ENCODE measurements at places on chromosomes 12 and 14.

DNA sequence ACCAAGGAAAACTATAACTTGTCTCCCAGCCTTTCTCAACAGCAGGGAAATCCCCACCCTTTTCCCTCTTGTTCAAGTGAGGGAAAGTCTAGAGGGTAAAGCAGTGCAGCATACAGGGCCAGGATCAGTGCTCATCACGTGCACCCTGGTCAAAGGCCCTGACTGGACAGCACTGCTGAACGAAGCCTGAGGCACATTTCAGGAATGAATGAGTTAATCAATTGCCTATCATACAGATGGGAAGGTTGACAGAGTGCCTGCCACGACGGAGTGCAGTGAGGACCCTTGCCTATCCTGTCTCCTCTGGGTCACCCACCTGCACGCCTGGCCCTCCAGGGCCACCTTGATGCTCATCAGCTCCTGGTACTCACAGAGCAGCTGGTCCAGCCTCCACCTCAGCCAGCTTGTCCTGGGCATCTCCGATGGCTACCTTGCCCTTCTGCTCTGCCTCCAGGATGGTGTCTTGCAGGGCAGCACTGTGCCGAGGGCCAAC, 11.7 kb upstream of the KRT73 start:
- no peak for DNase-seq

- no peak for DNase-seq
Observed at GRCh38 chr14:47345016-47345415, 330.4 kb downstream of the MDGA2 start.

GRCh38 chr12:58884916-58885315, 35.4 kb downstream of the LRIG3 start:
- no peak for DNase-seq

- DNase-seq: no peak
Observed at GRCh38 chr12:102461501-102461900, 18.9 kb downstream of the IGF1 start.

DNA sequence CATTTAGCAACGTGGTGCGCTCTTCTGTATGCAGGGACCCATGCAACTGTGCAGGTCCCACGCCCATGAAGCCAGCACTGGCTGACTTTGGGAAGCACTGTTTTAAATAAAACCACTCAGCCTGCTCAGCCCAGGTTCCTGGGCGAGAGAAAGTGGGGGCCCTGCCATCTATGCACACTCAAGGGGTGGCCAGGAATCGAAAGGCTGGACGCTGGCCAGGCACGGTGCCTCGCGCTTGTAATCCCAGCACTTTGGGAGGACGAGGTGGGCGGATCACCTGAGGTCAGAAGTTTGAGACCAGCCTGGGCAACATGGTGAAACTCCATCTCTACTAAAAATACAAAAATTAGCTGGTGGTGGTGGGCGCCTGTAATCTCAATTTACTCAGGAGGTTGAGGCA, 179.9 kb upstream of the TBX3 start:
- DNase-seq: no peak

- no peak for DNase-seq
Observed at GRCh38 chr14:94863366-94863765, 93.5 kb upstream of the GSC start.

GRCh38 chr14:74754157-74754556, 9.0 kb upstream of the YLPM1 start:
- DNase-seq: no peak

DNA sequence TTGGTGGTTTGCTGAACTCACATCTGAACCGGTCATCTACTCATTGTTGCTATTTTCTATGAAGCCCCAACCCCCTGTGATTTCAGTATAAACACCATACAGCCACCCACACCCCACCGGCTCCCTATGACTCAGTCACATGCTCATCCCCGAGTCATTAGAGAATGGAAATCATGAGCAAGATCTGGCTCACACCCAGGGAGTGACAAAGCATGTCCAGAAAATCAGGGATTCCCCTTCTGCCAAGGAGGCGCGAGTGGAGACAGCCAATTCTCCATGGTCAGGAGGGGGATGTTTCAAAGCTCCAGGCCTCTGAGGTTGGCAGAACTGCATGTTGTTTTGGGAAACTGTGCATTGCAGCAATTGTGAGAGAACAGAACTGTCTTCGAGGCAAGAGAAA, 657.5 kb upstream of the TBX3 start:
- no peak for DNase-seq
